ENCODE measurements at places on chromosomes 7 and 10.

DNA sequence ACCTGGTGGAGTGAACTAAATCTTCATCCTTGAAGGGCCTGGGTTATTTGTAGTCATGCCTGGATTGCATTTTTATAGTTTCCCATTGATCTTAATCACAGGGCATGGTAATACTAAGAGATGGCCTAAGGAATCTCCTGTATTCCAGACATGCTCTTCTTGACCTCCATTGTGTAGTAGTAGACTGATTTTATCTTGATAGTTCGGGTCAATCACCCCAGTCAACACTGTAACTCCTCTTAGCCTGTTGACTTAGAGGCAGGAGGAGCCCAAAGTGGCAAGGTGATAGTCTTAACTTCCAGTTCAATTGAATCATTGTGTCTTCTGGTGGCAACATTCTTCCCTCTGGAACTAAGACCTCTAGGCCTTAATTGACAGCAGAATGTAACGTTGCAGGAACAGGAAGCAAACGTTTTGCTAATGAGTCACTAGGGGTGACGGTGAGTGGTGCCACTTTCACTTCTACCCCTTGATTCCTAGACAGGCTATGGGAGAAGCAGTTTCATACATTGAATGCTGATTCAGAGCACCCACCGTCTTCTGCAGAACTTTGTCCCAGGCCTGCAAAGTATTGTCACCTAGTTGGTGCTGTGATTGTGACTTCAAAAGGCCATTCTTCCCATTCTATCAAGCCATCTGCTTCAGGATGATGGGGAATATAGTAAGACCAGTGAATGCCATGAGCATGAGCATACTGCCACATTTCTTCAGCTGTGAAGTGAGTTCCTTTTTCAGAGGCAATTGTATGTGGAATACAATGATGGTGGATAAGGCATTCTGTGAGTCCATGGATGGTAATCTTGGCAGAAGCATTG, 24.0 kb upstream of the PAPSS2 start:
- no peak for DNase-seq

- DNase-seq, result no peak
These were observed 7.6 kb downstream of the ASB15 start for GRCh38 chr7:123608991-123609882.

- no peak for DNase-seq
These were observed 49.5 kb upstream of the FAM180A start for GRCh38 chr7:135798095-135798494.

GRCh38 chr7:21011153-21011552, 224.5 kb upstream of the SP8 start:
- no peak for DNase-seq

DNA sequence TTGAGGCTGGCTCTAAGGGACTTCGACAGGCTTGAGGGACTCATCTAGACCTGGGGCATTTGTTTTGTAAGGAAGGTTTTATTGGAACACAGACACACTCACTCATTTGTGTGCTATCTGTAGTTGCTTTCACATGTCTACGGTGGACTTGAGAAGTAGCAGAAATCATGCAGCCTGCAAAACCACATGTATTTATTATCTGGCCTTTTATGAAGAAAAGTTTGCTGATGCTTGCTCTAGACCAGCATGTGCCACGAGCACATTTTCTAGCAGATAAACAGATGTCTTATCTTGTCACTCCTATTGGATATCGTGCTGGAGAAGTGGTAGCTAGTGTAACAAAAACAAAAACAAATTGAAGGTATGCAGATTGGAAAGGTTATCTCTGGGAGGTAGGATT, 9.8 kb downstream of the UPP1 start:
- no peak for DNase-seq

GRCh38 chr10:13847201-13847631, 260.5 kb downstream of the PRPF18 start:
- no peak for DNase-seq

- DNase-seq, result no peak
These were observed 472.8 kb upstream of the ADARB2 start for GRCh38 chr10:2210088-2210487.

DNA sequence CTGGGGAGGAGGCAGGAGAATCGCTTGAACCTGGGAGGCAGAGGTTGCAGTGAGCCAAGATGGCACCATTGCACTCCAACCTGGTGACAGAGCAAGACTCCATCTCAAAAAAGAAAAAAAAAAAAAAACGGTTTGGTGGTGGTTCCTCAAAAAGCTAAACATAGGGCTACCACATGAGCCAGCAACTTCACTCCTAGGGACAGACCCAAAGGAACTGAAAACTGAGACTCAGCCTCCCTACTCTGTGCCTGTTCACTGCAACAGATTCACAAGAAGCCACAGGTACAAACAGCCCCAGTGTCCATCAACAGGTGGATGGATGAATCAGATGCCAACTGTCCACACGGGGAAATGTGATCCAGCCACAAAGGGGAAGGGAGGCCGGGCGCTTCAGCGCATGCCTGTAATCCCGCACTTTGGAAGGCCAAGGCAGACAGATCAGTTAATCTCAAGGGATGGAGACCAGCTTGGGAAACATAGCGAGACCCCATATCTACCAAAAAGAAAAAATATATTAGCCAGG, 79.1 kb upstream of the TNRC18 start:
- no peak for DNase-seq

DNA sequence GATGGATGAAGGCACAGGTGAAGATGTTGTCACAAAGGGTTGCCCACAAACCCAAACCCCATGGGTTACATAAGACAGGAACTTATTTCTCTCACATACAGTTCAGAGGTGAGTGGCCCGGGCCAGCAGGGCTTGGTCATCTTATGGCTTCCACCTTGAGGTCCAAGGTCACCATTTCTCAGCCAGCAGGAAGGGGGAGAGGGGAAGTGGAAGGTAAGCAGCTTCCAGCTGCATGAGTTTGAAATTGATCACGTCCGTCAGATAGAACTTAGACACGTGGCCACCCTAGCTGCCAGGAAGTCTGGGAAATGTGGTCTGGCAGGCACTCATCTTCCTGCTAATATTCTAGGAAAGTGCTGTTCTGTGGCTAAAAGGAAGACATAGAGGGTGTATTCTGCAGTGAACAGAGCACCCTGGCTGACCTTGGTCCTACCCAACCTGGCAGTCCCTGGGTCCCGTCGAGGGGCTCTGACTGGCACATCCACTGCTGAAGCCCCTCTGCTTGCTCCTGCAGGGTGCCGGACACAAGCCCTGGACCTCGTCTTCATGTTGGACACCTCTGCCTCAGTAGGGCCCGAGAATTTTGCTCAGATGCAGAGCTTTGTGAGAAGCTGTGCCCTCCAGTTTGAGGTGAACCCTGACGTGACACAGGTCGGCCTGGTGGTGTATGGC, 49.5 kb downstream of the VWA2 start:
- no peak for DNase-seq

DNA sequence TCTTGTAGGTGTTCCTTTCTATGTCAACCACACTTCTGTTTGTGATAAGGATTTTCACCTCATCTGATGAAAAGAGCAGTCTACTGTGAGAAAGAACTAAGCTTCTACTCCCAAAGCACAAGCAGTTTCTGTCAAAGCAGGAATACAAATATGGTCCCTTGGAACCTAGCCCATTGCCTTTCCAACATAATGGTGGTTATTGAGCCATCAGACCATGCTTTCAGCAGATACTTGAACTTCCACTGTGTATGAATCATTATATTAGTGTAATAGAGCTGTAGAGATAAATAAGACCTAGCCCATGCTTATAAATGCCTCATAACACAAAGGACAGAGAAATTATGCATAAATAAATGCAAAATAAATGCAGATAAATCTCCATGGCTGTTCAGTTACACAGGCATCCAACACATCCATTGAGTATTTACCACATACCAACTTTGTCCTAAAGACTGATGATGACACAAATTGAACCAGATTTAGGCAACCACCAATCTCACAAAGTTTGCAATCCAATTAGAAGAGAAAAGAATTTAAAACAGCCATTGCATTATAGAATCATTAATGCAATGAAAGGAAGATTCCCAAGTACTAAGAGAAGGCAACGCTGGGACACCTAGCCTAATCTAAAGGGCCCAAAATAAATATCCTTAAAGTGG, 729.4 kb upstream of the C7orf33 start:
- no peak for DNase-seq

- DNase-seq, result no peak
These were observed 11.3 kb downstream of the KCNIP2 start for GRCh38 chr10:101832325-101832771.

- no peak for DNase-seq
These were observed 317.2 kb downstream of the GRID1 start for GRCh38 chr10:86049442-86049841.

GRCh38 chr10:114967071-114967470, 29.1 kb downstream of the TRUB1 start:
- no peak for DNase-seq

All from 8988T (cell line).